Natural killer cell treated with Interleukin-12 subunit alpha and Interleukin-12 subunit beta and Interleukin-15 and Interleukin-18, amount 100 ng/mL, for 72 hours (primary cell): ENCODE measurements at places on chromosomes 4 and X. TPM values are rescaled to one million over a fixed set of nuclear protein-coding genes. Genes with fewer than 3 reads are reported as not detected.

ZCCHC13 gene
- total RNA-seq = not detected

MAN2B2 gene
- total RNA-seq = 23.8 TPM

- DNase-seq = no peak
Measured at GRCh38 chrX:39734174-39734776, 363.5 kb downstream of the BCOR start.

DNA sequence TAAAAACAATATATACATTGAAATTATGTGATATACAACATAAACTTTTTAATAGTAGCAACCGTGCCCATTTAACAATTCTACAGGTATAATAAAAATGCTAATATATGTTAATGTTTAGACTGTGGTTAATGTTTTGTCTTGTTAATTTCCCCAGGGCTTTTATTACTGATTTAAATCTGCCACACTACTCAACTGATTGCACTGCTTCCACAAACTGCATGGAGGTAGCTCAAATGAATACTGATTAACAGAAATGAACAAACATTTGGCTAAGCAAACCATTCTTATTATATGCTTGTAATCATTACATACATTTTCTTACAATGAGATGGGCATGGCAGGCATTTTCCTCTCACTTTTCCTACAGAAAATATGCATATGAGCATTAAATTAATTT is 275.9 kb downstream of the GPC3 start:
- DNase-seq = no peak

DNA sequence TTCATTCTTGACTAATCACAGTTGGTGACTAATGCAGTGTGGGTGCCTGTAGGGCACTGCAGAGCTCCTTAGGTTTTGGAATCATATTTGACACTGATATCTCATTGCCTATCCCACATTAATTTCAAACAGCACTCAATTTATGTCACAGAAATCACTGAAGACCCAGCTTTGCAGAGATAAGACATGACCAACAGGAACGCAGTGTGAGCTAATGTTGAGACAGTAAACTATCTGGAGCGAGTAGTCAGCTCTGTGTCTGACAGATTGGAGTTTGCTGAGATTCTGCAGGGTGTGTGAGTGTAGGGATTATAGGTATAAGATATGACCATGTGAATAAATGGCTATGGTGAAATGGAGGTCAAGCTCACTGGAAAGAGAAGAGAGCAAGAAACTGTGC is 1586.1 kb upstream of the AGA start:
- DNase-seq = no peak

DNA sequence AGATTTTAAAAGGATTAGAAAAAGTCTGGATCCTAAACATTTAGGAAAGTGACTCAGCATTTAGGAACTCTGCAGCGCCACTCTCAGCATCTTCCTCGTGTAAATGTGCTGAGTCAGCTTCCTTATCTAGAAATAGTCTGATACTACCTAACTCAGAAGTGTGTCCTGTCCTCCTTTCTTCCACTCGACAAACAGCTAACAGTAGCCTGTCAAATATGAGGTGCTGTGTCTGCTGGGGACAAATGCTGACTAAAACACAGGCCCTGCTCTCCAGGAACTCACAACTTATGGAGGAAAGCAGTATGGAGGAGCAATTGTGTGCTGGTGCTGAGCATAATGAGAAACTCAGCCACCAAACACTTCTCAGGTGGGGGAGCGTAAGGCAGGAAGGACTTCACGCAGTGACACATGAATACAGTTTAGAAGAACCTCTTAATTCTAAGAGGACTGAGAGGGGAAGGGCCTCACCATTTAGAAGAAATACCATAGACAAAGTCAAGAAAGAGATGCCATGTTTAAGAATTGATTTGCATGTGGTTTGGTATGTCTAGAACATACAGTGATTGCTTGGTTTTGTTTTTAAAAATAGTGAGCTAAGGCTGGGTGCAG is 125.3 kb downstream of the SOWAHB start:
- DNase-seq = no peak

DNA sequence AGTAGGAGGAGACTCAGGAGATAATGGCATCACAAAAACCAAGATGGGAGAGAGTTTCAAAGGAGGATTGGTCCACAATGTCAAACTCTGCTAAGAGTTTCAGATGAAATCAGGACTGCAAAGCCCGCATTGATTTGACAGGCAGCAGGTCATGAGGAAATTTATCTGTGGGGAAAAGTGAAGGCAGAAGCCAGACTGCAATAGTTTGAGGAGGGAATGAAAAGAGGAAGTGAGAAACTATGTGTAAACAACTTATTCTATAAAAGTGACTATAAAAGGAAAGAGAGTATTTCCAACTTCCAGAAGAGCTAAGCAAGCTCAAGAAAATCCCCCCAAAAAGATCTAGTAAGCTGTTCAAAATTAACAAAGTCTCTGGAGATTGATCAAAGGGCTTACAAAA is 66.3 kb upstream of the DGKK start:
- no peak for DNase-seq

DNA sequence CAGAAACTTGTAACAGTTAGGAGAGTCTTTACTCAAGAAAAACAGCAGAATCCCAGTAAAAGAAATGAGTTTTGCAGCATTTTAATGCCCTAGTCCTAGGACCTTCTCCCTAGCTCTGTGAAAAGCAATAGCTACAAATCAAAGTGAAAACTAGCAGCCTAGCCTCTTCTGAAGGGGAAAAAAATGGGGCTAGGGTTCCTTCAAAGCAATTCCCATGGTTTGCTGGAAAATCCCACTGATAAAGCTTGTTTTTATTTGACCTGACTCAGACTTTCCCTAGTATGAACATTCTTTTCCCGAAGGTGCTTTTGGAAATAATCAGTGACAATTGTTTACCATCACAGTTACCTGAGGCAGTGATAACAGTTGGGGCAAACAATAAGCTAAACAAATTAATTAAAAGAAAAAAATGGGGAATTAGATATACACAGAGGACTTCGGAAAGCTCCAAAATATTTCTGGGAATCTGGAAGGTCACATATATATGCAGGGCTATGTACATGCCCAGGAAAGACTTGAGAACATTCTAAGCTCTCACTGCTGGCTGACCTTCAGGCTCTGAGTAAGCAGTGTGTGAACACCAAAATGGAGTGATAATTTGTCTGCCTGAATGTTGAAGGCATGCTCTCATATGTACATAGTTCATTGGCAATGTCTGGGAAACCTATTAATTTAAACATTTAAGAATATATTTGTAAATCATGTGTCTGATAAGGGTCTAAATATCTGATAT is 285.9 kb downstream of the KCTD8 start:
- no peak for DNase-seq

GRCh38 chrX:109351557-109351956 is 130.3 kb downstream of the GUCY2F start:
- DNase-seq = no peak
